ENCODE measurements at places on chromosomes 13 and 19.

DNA sequence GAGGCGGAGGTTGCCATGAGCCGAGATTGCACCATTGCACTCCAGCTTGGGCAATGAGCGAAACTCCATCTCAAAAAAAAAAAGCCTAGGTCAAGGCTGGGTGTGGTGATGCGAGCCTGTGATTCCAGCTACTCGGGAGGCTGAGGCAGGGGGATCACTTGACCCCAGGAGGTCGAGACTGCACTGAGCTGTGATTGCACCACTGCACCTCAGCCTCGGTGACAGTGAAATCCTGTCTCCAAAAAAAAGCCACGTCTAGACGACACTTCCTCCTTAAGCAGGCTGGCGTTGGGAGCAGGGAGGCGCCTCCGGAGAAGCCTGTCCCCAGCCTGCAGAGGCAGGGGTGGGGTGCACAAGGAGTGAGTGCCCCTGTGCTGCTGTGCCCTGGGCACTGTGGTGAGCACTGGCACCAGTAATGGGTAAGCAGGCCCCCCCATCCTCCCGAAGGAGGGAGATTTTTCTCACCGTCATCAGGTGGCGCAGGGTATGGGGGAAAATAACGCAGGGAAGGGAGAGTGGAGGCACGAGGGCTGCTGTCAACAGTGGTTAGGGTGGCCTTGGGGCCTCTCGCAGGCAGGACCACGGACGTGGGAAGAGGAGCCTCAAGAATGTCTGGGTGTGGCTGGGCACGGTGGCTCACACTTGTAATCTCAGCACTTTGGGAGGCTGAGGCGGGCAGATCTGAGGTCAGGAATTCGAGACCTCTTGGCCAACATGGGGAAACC lies 706 bp downstream of the P2RY11 start:
- no peak for DNase-seq

DNA sequence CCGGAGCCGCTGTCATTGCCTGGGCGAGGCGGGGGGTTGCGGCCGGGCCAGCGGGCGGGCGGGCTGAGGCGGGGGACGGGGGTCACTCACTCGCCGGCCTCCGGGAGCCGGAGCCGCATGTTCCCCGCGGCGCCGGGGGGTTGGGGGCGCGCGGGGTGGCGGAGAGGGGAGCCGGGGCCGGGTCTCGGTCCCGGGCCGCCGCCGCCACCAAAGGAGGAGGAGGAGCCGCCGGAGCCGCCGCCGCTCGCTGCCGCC lies 149 bp downstream of the MED26 start:
- DNase-seq, result no peak

DNA sequence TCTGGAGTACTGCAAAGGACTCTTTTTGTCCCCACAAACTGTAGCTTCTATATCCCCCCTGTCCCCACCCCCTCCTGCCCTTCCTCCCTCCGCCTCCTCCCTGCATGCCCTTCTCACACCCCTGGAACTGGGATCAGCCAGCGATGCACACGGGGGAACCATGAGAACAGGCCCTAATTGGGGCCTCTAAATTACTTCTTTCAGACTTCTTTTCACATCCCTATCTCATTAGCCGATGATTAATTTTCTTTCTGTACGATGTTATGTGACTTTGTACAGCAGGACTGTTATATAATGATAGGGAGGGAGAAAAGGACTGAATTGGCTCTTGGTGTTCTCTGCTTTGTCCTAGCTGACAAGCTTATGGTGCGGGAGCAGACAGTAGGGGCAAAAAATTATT lies 347.5 kb downstream of the DNAJC15 start:
- no peak for DNase-seq

GRCh38 chr13:97234742-97235141 lies 12.6 kb downstream of the MBNL2 start:
- no peak for DNase-seq

- DNase-seq, result peak; percentile 58
These were observed 25.5 kb downstream of the ELL start for GRCh38 chr19:18496167-18496979.

DNA sequence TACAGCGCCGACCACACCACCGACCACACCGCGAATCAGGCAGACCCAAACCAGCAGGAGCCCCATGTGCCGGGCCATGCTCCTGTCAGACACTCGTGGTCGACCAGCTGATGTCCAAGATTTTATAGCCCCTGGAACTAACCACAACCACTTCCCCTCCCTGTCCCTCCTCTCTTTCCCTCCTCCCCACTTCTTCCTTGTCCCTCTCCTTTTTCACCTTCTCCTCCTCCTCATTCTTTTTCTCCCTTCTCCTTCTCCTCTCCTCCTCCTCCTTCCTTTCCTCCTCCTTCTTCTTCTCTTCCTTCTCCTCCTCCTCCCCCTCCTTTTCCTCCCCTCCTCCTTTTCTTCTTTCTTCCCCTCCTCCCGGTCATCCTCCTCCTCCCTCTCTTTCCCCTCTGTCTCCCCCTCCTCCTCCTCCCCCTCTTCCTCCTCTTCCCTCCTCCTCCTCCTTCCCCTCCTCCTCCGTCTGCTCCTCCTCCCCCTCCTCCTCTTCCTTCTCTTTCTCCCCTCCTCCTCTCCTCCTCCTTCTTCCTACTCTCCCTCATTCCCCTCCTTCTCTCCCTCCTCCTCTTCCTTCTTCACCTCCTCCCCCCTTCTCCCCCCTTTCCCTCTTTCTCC lies 670 bp downstream of the BSPH1 start:
- no peak for DNase-seq
